Hematopoietic multipotent progenitor cell treated with erythropoietin and hydrocortisone succinate and interleukin-3 and kit ligand, for 17 days (in vitro differentiated cells): ENCODE measurements at places on chromosomes 16 and 17.
A peak's percentile ranks its signal among the peaks of the same experiment; 100 is the strongest.

GRCh38 chr17:54968988-54969332, 395 bp downstream of the STXBP4 start:
- no peak for DNase-seq

GRCh38 chr17:8151641-8152111, 528 bp downstream of the PER1 start:
- peak; percentile 38 for DNase-seq

- DNase-seq = no peak
Observed at GRCh38 chr16:86558355-86559193, 3.5 kb upstream of the MTHFSD start.

GRCh38 chr16:68281368-68282063, 17.2 kb downstream of the SLC7A6 start:
- DNase-seq = no peak

- no peak for DNase-seq
Observed at GRCh38 chr16:50861451-50861850, 119.6 kb downstream of the CYLD start.

DNA sequence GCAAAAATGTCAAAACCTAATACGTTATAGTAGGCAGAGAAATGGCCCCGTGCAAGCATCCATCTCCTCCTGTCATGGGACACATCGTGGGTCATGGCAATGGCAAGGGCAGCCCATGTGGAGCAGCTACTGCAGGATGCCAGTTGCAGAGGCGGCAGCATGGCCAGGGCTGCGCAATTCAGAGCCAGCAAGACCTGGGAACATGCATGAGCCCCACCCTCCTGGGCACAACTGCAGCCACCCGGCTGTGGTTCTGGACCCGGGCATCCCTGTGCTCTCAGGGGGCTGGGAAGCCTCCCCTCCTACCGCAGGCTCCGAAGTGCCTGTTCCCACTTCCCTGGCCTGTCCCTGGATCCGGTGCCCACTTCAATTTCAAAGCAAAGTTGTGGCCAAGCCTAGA, 203.6 kb downstream of the CPPED1 start:
- no peak for DNase-seq

GRCh38 chr17:75683583-75683982, 16.4 kb downstream of the SAP30BP start:
- no peak for DNase-seq

- no peak for DNase-seq
Observed at GRCh38 chr17:57919918-57920317, 35.3 kb downstream of the CUEDC1 start.
